Cerebellum (tissue), 4 donors: ENCODE measurements at places on chromosomes 2 and 18.

DNA sequence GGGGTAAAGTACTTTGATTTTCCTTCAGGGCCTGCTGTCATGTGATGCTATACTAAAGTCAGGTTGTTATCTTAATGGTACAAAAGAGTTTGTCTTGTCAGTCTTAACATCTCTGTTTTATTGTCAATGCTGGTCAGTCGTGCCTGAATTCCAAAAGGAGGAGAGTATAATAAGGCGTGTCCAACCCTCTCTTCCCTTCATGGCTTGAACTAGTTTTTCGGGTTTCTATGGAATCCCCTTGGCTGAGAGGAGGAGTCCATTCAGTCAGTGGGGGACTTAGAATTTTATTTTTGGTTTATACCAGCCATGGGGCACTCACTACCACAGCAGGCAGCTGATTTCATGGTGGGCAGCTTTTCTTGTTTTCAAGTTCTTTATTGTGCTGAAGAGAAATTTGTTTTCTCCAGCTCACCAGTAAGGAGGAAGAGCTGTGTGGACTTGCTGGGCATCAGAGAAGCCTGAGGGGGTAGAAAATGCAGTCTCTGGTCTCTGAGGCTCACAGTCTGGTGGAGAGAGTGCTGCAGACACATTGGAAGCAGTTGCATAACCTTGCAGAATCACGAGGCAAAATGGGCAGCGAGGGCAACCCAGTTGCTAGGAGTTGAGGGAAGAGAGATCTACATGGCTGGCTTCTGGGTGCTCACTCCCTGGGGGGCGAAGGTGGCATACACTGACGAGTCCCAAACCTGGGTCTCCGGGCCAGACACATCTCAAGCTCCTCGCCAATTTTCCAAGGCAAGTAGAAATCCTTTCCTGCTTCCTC lies 193.1 kb downstream of the ZBTB7C start:
- DNase-seq, result no peak

DNA sequence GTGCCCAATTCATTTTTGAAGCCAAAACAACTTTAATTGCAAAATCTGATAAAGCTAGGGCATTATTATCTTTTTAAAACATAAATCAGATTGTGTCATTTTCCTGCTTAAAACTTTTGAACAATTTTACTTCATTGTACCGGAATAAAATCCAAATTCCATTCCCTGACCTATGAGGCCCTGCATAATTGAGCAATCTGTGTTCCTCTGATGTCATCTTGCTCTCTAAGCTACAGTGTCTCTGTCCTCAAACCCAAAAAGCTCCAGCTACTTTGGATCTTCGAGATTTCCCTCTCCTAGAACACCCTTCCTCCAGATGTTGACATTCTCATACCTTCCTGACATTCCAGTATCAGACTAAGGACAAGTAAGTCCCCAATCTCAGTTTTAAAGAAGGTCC lies 395.9 kb downstream of the LRATD1 start:
- DNase-seq, result no peak

- no peak for DNase-seq
Observed at GRCh38 chr2:139314059-139314458, 533.9 kb upstream of the NXPH2 start.

DNA sequence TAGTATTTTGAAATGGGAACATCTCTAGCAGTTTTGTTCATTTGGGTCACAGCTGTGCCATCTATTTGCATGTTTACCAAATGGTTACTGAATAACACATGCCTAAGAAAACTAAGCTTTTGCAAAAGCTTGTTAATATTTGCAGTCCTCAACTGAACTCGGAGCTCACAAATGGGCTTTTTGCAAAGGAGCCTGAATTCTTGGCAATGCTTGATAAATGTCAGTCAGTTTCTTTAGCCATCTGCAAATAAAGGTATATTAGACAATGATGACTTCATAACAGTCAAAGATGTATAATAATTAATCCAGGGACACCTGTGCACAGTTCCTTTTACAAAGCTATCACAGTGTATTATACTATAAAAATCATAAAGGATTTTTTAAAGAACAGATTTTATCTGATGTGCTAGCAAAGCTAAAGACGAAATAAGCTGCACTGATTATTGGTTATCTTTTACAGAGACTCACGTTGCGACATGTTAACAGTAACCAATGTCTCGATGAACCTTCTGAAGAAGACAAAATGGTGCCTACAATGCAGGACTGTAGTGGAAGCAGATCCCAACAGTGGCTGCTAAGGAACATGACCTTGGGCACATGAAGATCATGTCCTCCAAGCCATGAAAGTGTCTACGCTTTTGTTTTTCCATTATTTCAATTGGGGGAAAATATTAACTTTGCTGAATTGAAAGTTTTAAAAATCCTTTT lies 248.4 kb upstream of the KCNJ3 start:
- no peak for DNase-seq

- peak; percentile 17 for DNase-seq
Observed at GRCh38 chr18:11851806-11852337, 659 bp downstream of the CHMP1B start.
